Right cardiac atrium (tissue), 5 donors: ENCODE measurements at places on chromosomes 4 and X.
A peak's percentile ranks its signal among the peaks of the same experiment; 100 is the strongest.

DNA sequence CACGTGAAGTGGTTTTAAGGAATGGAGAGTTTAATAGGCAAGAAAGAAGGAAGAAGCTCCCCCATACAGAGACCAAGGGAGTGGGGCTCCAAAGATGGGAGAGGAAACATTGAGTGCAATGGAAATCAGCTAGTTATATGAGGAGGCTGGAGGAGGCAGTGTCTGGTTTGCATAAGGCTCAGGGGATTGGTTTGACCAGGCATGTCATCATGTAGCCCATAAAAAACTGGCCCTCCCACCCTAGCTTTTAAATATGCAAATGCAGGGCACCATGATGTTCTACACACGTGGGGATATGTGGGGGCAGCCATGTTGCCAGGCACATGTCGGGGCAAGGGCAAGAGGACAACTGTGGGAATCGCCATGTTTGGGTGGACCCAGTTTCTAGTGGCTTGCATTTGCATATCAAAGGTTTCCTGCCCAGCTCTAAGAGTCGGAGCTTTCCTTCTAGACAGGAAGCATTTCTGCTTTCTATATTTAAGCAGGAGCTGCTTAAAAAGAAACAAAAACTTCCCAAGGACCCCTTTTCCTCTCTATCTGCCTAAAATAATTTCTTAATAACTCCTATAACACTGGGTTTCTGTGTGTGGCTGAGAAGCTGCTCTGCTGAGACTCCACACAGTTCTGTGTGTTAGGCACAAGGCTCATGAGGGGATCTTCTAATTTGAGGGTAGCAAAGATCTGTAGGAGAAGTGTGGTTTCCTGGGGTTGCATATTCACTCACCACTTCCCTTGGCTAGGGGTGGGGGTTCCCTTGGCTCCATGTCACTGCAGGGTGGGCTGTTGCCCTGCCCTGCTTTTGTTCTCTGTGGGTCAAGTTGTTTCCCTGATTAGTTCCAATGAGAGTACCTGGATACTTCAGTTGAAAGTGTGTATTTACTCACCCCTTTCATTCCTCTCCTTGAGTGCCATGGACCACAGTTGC is 113.5 kb downstream of the VSIG4 start:
- DNase-seq, result no peak

- DNase-seq, result no peak
Observed at GRCh38 chr4:48832571-48832970, 1.7 kb downstream of the OCIAD1 start.

DNA sequence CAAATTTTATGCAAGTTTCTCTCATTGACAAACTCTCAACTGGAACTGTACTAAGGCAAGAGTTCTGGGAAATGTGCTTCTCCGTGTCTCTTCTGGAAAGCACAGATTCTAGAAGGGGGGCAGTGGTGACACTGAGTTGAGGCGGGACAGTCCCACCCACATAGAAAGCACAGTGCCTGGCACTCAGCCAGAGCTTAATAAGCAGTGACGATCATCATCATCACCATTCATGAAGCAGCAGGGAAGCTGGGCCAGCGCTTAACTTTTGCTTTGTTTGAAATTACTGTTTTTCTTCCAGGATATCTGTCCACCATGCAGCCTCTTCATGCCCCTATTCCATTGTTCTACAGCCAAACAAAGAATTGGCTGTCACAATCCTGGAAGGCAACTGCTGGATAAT is 60.3 kb downstream of the BEND2 start:
- no peak for DNase-seq

DNA sequence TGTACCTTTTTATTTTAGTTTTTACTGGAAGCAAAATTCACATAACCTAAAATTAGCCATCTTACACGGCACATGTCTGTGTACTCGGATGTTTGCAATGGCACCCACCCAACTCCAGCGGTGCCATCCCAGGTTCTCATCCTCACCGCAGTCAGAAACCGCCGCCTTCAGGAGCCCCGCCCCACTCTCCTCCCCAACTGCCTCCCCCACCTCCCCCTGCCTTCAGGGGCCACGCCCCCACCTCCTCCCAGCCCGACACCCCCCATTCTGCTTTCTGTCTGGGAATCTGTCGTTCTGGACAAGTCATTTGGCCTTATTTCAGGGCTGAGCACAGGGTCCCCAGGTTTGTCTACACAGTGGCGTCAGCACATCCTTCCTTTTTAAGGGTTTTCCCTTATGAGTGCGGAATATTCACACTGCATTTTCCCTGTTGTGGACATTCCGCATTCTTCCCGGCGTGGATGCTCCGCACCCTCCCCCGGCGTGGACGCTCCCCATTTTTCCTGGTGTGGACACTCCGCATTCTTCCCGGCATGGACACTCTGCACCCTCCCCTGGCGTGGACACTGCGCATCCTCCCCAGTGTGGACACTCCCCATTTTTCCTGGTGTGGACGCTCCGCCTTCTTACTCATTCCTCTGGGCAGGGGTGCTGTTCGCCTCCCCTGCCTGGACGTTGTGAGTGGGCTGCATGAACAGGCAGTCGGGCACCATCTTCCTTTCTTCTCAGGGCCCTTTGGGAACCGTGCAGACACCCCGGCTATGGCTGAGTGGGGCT is 135.4 kb upstream of the NKX1-1 start:
- peak; percentile 21 for DNase-seq

GRCh38 chrX:153708415-153708814 is 15.8 kb downstream of the BCAP31 start:
- DNase-seq, result peak; percentile 85

GRCh38 chrX:101108284-101108683 is 10.3 kb downstream of the CENPI start:
- DNase-seq, result no peak
